Stimulated activated CD4-positive, alpha-beta T cell treated with anti-CD3 and anti-CD28 coated beads, TNF-alpha, amount 100 ng/mL, for 1 hour (primary cell): ENCODE measurements at places on chromosomes 2 and 18.

- no peak for DNase-seq
These were observed 675 bp downstream of the PRKD3 start for GRCh38 chr2:37323781-37324535.

DNA sequence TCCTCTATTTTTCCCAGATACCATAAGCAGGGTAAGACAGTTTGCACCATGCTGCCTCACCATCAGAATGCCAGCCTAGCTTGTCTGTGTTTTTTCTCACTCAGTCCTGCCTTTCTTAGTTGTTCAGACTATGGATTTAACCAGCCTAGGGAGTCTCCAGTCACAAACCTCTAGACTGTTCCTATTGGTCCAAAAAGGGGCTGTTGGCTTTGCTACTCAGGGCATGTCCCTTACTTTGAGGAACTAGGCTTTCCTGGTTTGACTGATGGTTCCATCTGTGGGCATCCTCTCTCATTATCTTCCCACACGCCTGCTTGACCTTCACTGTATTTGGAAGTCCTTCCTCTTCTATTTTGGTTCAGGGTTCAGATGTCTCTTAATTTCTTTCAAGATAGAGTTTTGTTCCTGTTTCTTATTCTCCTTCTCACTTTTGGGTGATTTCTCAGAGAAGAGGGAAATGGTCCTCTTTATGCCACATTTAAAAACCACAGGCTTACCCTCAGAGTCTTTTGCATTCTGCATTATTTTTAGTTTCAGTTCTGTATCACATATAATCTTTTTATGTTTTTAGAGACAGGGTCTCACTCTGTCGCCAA, 31.3 kb upstream of the TMEM131 start:
- no peak for DNase-seq

DNA sequence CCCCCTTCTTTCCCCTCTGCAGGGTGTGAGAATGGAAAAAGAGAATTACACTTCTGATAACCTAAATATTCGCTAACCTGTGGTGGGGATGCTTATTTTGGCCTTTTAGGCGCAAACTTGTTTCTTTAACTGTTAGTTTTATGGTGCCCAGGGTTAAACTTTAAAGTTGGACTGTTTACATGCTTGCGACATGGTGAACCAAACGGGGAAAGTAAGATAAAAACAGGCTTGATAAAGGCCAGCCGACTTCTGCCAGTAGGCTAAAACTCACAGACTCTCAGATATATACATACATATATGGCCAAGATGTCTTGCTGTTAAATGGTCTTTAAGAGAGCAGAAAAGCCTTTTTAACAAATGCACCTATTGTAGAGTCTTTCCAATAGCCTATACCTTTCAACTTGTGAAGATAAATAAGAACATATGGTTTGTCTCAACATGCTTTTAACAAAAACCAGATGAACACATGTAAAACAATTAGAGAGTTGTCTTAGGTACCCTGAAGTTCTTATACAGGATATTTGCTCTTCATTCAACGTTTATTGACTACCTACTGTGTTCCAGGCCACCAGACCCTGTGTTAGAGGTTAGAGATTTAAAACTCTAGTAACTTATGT, 29.0 kb downstream of the PRKCE start:
- DNase-seq, result no peak

GRCh38 chr2:133316557-133316956, 251.7 kb downstream of the NCKAP5 start:
- no peak for DNase-seq

DNA sequence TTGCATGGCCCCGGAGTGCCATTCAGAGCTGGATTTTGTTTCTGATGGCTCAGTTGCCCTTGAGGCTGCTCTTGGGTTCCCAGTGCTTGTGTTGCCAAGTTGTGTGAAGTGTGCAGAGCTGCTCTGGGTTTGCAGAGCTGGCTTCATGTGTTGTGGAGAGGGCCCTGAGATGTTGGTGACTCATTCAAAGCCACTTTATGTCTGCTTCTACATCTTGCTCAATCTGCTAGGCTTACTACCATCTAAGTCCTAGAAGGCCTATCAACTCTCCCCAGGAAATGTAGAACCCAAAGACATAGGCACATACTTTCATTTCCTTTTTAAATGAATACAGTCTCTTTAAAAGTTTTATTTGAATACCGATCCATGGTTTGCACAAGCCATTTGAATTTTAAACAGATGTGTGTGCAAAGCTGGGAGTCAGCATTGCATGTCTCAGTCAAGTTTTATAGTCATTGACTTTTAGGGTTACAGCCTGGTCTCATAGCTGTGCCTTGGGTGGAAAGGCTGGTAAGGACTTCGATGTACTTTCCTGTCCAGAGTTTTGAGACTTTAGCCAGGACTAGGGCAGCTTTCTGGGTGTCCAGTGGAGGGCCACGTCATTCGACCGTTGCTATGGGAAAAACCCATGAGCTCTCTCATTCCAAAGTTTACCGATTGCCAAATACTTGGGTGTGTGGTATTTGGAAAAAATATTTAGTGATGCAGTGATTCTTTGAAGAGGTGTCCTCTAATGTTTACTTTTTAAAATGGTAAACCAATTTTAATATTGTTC, 105.0 kb downstream of the LTBP1 start:
- DNase-seq, result no peak

DNA sequence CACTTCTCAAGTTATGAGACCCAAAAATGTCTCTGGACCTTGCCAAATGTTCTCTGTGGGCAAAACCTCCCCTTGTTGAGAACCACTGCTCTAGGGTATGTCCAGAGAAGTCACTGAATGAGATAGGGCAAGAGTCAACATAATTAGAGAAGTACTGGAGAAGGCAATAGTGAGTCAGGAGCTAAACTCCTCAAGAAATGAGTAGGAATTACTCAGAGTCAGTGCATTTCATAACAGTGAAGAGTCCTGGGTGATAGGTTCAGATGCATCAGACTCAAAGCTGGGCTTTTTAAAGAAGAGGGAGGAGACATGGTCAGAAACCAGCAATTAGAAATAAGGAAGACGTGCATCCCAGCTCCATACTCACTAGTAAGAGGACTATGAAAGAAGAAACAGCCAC, 38.6 kb upstream of the IHH start:
- DNase-seq, result no peak

GRCh38 chr2:128310761-128311160, 7.9 kb downstream of the HS6ST1 start:
- no peak for DNase-seq

DNA sequence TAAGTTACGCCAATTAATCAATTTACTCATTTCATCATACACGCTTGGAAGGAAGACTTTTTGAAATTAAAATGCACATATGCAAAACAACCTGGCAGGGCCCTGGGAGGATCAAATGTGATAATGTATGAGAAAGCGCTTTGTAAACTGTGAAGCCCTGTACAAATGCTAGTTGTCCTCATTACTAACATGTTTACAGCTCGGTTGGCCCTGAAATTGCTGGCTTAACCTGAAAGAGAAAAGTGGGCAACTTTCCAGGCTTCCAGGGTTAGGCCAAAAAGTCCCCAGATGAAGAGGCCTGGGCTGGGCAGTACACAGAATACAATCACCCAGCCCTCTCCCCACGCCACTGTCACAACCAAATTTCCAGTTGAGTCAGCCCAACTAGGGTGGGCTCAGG, 60.2 kb downstream of the DNMT3A start:
- DNase-seq, result no peak

- DNase-seq, result no peak
These were observed 39.5 kb downstream of the INO80C start for GRCh38 chr18:35458271-35458670.

GRCh38 chr2:219207134-219207883, 727 bp downstream of the ZFAND2B start:
- no peak for DNase-seq

DNA sequence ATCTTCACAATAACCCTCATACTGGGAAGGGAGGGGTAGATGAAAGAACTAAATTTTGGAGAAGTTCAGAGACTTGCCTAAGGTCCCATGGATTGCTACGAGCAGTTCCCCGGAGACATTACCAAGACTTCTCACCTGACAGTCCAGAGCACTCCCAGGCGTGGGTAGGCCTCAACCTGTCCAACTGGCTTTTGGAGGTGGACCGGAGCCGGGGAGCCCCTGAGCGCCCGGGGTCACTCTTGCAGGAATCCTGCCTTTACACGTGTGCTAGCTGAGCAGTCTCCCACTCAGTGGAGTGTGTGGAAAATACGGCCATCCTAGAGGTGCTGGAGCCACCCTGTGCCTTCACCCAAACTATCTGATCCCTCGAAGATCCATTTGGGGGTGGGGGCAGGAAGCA, 8.0 kb downstream of the POMC start:
- no peak for DNase-seq

GRCh38 chr2:219967247-219968245, 340.1 kb downstream of the SLC4A3 start:
- no peak for DNase-seq

GRCh38 chr2:217907266-217907665, 95.5 kb downstream of the TNS1 start:
- no peak for DNase-seq

DNA sequence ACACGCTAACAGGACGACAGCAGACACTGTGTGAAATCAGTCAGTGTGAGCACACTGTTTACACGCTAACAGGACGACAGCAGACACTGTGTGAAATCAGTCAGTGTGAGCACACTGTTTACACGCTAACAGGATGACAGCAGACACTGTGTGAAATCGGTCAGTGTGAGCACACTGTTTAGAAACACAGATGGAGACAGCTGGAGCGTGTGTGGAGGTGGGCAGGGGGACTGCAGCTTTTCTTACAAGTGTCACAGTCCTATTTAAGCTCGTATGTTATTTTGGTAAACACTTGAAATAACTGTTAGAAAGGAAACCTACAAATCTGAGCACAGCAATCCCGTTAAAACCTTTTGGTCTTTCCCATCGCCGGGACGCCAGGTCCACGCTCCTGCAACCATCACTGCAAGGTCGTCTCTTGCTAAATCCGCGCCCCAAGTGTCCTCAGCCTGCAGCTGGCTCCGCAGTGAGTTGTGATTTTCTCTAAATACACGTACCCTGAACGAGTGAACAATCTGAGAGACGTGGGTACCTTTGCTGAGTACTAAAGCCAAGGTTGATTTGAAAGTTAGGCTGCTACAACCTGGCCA, 58.9 kb upstream of the CTDP1 start:
- no peak for DNase-seq

- DNase-seq, result no peak
These were observed 546.7 kb upstream of the ID2 start for GRCh38 chr2:8134985-8135682.
